ENCODE measurements at places on chromosomes 2 and 18.
A peak's percentile ranks its signal among the peaks of the same experiment; 100 is the strongest.

- DNase-seq = no peak
Observed at GRCh38 chr18:47997338-47997780, 66.9 kb upstream of the SMAD2 start.

GRCh38 chr2:127859712-127860085, 1.7 kb upstream of the POLR2D start:
- peak; percentile 9 for DNase-seq

DNA sequence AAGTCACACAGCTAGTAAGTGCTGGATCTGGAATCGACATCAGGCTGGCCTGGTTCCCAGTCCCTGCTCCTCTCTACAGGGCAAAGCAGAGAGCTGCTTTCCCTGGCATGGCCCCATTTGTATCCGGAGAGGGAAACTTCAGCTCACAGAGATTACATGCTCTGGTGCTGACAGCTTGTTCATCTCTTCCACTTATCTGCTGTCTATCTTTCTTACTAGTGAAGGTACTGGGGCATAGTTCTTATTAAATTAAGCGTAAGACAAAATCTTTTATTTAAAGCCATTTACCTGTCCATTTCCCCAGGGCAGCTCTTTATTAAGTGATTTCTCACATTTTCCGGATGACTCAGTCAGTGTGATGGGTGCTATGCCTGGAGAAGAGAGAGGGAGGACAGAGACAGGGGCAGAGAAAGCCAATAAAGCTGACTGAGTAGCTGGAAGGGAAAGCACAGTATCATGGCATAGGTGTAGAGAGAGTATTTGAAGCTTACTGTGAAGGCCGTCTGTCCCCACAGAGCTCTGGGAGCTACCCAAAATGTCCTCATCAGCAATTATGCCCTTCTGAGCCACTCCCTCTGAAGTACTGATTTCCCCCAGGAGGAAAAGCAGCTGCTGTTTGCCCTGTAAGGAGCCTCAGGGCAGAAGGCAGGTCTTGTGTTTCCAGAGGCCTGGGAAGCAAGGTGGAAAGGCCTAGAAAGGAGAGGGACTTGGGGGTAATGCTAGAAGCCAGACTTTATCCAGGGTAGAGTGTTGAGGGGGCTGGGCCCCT, 44.1 kb upstream of the EPAS1 start:
- DNase-seq = no peak

DNA sequence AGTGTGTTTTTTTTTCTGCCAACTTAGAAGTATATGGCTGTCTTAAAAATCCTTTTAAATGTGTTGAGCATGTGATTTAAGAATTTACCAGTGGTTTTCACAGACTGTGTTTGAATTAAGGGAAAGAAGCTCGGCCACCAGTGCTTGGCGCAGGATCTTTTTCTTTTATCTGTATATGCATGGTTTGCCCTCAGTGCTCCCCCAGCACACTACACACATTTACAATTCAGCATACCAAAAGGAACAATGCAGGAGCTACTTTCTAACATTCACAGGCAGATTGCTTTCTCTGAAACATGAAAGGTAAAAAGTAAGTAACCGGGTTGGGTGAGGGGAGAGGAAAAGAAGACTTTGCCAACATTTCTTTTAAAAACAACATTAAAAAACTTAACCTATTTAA, 3.9 kb downstream of the SALL3 start:
- no peak for DNase-seq

DNA sequence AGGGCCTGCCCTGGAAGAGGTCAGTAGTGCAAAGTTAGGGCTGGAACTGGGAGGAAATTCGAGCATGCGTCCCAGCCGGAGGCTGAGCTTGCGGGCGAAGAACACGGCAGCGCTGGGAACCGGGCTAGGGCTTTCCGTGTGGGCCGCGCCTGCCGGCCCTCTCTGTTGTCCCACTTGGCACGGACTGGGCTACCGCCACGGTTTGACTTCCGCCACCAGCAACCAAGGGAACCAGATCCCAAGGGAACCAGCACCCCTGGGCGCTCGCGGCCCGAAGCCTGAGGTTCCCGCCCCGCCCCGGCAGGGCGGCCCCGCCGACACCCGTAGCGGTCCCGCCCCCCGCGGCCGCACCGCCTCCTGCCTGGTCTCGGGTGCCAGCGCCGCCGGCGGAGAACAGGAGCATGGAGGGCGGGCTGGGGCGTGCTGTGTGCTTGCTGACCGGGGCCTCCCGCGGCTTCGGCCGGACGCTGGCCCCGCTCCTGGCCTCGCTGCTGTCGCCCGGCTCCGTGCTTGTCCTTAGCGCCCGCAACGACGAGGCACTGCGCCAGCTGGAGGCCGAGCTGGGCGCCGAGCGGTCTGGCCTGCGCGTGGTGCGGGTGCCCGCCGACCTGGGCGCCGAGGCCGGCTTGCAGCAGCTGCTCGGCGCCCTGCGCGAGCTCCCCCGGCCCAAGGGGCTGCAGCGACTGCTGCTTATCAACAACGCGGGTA, at the start of gene SPR:
TSS of gene SPR (plus strand) at position 377 of the 708 bp plus-strand sequence. CDS start at position 402, 25 bp downstream.
- peak; percentile 85 for DNase-seq

All from Daoy (cell line).